ENCODE measurements at places on chromosomes 16 and 17.

- no peak for DNase-seq
Observed at GRCh38 chr16:86370062-86370461, 140.3 kb upstream of the FOXF1 start.

GRCh38 chr16:47528431-47528830 lies 67.3 kb downstream of the PHKB start:
- DNase-seq, result no peak

DNA sequence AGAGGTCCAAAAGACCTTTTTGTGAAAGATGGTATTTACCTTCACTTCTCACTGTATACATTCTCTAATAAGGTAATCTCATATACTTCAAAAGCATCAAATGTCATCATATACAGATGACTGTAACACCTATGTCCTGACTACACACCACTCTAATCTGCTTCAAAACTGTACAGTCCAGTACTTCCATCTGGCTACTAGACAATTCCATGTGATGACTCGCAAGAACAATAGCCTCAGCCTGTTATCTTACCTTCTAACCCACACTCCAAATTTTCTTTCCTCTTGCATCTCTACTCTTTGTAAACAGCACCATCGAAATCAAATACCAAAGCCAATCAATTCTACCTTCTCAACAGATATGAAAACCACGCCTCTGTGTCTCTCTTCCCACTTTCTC lies 24.1 kb downstream of the MYO1D start:
- DNase-seq, result no peak

- no peak for DNase-seq
Observed at GRCh38 chr16:78460428-78460827, 361.0 kb downstream of the WWOX start.

DNA sequence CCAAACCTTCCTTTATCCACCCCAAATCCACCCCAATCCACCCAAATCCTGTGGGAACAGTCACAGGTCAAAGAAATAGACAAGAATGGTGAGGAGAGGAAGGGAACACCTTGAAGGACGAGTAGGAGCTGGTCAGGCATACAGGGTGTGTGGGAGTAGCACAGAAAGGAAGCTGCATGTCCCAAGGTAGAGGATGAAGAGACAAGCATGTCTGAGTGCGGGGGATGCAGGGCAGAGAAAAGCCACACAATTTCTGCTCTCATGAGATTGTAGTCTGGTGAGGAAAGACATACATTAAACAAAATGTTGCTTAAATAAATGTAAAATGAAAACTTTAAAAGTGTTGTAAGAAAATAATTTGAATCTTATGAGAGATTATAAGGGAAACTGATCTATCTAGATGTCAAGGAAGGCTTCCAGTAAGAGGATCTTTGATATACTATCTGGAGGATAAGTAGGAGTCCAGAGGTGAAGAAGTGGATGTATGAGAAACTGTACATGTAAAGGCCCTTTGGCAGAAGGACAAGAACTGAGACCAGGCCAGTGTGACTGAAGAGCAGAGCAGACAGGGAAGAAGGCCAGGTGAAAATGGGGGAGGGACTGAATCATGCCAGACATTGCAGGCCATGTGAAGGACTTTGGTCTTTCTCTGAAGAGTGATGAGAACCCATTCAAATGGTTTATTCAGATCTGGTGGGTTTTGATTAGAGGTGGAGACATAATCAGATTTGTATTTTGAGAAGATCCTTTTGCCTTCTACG lies 18.6 kb downstream of the TMEM98 start:
- no peak for DNase-seq

DNA sequence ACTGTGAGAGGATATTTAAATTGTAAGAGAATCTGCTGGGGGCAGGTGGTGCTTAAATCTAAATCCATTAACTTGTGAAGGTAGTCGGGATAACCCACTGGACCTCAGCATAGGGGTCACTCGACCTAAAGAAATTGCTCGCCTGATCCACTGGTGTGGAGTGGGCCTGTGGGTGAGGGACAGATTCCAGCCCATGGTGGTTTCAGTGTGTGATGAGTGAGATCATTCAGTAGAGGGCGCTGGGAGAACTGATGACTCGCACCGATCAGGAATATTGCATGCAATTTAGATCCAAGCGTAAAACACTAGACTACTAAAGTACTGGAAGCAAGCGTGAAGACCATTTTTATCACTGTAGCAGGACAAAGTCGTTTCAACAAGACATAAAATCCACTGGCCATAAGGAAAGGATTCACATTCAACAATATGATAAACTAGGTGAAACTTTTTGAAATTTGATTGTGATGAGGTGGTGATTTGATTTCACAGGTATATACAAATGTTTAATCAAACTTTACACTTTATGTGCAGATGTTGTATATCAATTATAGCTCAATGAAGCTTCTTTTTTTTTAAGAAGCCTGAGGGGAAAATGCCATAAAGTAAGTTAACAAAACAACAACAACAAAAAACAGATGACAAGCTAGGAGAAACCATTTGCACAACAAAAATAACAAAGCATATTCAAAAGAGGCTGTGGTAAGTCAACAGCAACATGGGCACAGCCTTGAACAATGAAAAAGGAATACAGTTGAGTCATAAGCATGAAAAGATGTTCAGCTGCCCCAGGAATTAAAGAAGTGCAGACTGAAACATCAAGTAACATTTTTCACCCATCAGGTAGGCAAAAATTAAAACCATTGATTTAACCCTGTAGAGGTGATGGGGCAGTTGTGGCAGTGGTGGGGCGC lies 7.5 kb upstream of the TMEM170A start:
- DNase-seq, result no peak

DNA sequence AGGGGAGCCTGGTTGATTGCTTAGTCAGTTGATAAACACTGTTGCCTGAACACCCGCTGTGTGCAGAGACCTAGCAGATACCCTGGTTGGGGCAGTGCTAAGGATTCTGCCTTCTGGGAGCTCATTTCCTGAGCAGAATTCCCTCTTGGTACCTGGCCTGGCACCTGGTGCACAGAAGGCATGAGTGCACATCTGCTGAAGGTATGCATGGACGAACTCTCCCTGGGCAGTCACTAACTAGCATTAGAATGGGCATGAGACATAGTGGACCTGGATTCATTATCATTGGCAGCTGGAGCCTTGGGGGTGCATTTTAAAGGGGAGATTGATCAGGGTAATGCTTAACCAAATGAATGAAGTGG lies 13.1 kb downstream of the ADCY7 start:
- DNase-seq, result no peak

- DNase-seq, result no peak
Observed at GRCh38 chr16:1884155-1884760, 12.3 kb upstream of the MEIOB start.

DNA sequence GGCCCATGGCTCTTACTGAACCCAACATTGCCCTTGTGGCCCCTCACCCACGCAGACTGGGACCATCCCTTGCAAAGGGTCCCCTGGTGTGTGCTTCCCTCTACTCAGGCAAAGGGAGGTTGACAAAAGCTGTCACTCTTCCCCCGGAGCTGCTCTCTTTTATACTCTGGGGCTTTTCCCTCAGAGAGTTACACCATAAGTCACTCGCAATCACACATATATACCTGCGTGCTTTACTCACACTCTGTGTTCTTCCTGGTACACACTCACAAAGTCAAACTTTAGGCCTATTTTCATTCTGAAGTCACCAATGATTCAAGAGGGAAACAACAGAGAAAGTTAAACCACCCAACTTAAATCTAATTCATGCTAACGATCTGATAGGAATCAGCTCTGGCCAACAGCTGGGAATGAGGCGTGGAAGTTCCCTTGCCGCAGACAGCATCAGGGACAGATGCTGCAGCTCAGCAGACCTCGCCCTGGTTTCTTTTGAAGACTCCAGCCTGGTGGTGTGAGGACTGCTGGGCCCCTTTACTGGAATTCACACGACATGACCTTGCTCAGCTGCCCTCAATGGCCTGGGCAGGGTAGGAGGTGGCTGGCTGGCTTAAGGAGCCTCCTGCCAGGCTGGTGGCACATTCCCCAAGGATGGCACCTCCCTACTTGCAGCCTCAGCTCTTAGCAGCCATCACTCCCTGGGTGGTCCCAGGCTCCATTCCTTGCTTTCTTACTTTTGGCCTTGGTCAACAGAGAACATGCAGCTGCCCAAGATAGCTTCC lies 27.3 kb downstream of the HIC1 start:
- DNase-seq, result no peak

GRCh38 chr17:72191356-72191755 lies 70.5 kb downstream of the SOX9 start:
- no peak for DNase-seq

- DNase-seq, result peak; percentile 46
Observed at GRCh38 chr17:57518587-57519581, 226.2 kb downstream of the CCDC182 start.

GRCh38 chr16:57479205-57479975 lies 6.9 kb downstream of the DOK4 start:
- no peak for DNase-seq

GRCh38 chr16:67477960-67478554 lies 2.9 kb downstream of the ATP6V0D1 start:
- no peak for DNase-seq

DNA sequence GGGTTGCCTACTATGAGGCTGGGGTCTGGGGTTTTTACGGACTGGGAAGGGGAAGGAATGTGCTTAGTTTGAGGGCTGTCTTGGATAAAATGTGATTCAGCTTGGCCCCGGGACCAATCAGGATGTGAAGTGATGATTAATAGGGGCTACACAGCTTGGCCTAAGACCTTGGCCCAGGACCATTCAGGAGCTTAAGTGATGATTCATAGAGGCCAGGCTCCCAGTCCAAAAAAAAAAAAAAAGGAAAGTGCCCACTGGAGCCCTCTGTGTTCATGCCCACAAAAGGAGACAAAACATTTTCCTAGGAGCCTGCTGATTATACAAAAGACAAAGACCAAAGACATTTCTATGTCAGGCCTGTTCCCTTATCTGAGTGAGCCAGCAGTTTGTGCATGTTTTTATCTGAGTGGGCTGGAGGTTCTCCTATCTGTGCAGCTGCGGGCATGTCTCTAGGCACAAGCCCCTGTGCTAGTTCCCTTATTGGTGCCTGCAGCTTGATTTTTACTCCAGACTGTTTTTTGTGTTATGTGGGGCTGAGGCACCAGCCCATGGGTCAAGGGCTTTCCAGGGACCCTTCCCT lies 898.2 kb upstream of the GOT2 start:
- DNase-seq, result peak; percentile 49

DNA sequence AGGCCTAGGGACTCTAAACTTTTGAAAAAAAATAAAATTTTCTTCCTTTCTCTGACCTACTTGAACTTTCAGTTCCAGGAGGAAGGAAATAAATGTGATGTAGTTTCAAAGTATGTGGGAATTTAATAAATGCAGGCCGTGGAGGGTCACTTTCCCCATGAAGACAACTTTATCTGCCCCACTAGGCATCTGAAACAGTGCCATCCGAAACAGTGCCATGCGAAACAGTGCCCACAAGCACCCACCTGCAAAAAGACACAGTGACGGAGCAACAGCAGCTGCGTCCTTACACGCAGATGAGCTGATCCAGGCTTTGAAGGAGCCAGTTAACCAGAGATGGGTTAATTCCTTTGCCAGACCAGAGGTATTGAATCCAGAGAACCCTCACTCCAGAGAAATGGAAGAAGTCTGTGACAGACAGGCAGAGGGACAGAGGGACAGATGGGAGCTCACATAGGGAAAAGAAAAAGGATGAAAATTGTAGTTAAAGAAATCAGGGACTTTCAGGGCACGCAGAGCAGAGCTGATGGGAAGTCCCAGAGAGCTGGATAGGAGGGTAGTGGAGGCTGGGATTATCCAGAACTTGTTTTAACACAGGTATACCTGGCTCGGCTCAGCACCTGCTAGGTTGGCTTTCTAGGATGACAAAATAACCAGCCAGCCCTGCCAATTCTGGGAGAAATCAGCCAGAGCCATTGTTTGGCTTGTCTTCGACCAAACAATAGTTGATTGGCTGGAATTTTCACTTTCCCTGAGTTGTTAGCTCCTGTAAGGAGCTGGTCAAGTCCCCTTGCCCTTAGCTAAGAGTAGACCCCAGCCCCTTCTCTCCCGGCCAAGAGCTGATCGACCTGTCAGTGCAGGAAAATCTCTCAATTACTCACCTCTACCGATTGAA lies 17.1 kb upstream of the HOXB13 start:
- no peak for DNase-seq

GRCh38 chr16:27511657-27512448 lies 37.9 kb downstream of the GTF3C1 start:
- DNase-seq, result no peak

DNA sequence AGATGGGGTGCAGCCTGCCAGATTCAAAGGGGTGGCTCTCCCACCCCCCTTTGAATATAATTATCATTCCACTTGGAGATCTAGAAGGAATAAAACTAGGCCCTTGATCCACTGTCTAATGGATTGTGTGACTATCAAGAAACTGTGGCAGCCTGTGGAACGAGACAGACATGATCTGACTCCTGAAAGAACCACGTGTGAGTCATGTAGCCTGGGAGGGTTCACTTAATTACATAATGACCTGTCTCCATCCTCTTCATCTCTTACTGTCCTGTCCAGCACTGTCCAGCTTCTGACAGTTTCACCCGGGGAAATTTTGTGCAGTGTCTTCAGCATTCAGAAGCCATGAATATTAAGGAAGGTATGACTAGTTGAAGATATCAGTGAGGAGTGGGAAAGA lies 43.3 kb upstream of the CDH13 start:
- DNase-seq, result no peak

DNA sequence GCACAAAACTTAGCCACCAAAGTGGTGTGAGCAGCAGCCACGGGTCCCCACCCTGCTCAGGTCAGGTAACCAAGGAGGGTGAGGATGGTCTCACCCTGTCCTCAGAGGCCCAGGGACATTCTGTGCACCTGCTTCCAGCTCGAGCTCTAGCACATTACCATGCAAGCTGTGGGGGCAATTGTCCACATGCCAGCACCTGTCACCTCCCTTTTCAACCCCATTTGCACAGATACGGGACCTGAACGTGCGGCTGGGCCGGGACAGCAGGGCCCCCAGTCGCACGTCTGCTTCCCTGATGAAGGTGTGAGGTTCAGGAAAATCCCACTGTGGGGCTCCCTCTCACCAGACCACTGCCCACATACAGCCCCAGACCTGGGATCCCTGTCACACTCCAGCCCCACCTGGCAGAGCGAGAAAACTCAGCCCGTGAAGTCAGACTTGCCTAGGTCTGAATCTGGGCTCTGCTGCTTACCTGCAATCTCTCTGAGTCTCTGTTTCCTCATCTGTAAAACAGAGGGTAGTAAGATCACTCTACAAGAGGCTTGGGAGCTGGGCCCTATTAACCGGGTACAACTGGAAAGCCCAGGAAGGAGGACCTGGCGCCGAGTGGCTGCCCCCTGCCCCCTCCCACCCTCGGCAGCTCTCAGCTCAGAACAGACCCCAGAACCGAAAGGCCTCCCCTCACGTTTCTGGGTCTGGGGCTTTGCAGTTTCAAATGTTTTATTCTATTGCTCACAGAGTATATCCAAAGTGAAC lies 7.9 kb downstream of the WFIKKN2 start:
- no peak for DNase-seq

DNA sequence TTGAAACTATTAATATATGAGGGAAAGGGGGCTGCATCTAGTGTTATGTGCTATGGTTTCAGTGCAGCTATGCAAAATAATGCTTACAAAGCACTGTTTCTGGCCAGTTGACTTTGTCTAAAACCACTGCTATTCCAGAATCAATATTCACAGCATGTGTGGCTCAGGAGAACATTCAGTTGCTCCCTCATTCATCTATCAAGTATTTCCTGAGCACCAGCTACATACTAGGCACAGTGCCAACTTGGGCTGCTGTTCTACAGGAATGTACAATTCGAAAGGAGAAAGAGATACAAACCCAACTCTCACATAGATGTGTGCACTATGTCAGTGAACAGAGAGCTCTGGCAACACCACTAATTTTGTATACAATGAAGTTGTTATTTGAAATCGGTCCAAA lies 183.0 kb downstream of the PHKB start:
- no peak for DNase-seq

- DNase-seq, result no peak
Observed at GRCh38 chr17:31819578-31819977, 39.5 kb downstream of the COPRS start.

All from T1000 (cell line).